ENCODE measurements at places on chromosomes 5 and 9.

GRCh38 chr9:82417501-82417900 lies 428.9 kb downstream of the SPATA31D1 start:
- DNase-seq, result no peak

GRCh38 chr5:181159286-181160151 lies 12.1 kb downstream of the OR2V2 start:
- DNase-seq, result peak; percentile 74

GRCh38 chr5:42306287-42306686 lies 117.0 kb upstream of the GHR start:
- DNase-seq, result no peak

- no peak for DNase-seq
Measured at GRCh38 chr5:174352681-174353080, 307.2 kb downstream of the NSG2 start.

GRCh38 chr5:125575891-125576505 lies 829.6 kb upstream of the ZNF608 start:
- no peak for DNase-seq

DNA sequence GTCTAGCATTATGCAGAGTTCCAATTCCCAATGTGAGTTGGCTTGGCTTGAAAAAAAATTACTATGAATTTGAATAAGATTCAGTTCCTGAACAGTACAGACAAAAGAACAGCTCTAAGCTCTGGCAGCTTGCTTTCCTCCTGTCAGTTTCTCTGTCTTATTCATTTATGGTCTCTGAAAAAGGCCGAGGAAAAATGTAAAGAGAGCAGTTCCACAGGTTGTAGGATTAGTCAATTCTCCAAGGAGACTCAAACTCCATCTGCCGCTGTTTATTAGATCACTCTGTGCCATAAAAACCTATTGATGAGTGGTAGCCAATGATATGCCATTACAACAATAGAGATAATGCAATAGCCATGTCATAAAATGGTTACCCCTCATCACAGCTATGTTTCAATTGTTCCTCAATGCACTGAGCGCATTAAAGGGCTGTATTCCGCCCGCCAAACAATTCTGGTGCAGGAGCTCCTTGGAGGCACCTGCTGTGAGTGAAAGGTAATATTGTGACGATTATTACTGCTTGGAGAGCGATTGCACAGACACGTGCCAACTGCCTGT lies 188.2 kb downstream of the ARRDC3 start:
- no peak for DNase-seq

DNA sequence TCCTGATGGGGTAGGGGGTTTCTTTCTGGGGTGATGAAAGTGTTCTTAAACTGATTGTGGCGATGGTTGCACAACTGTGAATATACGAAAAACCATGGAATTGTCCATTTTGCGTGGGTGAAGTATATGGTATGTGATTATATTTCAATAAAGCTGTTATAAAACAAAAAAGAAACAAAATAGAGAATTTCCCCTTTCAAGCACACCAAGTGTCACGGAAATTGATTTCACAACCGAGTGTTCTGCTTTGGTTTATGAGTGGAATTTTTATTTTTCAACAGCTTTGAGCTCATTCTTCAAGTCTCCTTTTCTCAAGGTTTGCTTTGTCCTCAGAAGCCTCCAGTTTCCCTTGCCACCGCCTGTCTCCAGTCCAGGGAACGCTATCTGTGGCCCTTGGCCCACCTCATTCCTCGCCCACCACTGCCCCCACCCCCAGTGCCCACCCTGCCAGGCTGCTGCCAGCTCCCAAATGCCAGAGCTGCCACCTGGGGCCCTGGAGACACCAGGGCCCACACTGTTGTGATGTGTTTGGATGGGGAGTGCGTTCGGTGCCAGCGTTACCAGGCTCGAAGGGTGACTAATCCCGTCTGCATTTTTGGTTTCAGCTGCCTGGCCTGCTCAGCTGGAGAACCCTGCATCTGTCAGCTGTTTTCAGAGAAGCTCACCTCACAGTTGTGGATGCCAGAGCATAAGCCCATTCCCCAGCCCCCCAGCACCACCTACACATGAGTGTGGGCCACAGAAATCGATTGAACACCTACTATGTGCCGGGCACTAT lies 30.4 kb downstream of the DUSP1 start:
- DNase-seq, result no peak

GRCh38 chr9:73116031-73116430 lies 35.6 kb upstream of the ANXA1 start:
- no peak for DNase-seq

DNA sequence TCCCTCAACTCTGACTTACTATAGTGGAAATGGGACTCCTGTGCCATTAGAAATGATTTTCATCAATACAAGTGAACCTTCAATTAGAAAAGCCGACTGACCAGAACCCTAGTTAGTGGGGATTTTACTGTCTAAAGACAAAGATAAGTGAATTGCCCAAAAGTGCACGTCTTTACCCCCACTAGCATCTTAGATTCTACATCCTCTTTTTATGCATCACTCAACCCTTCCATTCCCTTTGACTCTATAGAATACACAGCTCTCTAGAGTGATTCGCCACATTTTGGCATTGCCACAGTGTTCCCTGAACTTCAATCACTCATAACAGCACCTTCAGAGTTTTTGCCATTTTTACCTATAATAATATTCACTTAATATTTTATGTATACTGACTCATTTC lies 226.6 kb downstream of the EBF1 start:
- DNase-seq, result no peak

DNA sequence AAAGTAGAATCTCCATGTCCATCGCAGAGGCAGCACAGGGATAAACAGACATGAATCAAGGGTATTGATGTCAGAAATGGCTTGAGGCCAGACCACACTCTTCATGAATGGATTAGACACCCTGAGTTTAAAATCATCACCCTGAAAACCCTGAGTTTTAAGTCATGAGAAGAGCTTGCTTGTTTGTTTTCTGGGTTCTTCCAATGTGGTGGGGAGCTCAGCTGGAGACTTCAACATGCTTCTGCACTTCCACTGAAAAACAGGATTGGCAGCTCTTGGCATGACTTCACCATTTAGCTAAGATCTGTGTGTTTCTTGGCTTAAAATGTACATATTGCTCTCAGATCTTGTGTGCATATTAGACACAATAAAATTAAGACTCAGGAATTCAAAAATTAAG lies 9.8 kb downstream of the GCNT4 start:
- DNase-seq, result no peak

DNA sequence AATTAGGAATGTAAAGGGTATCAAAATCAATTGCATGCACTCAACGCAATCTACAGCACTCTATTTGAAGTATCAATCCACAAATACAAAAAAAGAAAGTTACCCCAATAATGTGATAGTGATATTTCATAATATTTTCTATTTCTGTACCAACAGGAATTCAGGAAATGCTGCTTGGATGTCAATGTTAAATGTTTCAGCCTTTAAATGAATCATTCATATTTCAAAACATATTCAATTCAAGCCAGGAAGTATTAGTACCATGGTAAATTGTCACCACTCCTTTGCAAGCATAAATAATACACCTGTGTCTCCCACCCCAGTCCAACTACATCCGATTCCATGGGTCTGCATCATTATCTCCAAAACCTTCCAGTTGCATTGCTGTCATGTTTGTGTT lies 1185.5 kb upstream of the CDH18 start:
- DNase-seq, result no peak

DNA sequence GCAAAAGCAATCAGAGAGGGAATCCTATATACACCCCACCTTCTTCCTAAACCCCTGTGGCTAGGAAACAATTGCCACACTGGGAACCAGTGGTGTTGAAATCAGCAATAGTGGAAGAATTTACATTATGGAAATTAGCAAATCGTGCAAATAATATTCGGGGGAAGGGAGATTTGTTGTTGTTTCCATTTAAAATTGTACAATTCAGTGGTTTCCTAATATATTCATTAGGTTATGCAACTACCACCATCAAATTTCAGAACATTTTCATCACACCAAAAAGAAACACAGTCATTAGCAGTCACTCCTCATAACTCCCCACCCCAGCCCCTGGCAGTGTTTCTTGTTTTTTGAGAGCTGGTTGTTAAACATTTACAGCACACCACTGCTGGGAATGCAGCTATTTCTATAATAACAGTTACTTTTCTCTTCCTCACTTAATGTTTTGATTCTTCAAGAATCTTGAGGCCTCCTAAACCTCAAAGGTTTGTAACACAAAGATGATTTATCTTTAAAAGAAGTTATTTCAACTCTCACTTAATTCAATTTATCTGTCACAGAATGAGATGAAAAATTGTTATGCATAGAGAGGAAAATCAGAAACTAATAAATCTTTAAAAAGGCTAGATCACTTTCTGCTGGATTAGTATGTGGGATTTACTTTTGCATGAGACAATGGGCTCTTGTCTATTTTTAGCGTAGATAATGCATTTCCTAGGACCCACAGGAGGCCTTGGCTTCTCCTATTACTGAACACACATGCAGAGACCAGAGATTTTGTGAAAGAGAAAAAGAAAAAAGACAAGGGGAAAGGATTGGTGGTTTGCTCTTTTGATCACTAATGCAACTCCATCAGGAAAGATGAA lies 91.8 kb upstream of the DAPK1 start:
- DNase-seq, result no peak

- no peak for DNase-seq
Measured at GRCh38 chr9:18673179-18673578, 199.2 kb downstream of the ADAMTSL1 start.

DNA sequence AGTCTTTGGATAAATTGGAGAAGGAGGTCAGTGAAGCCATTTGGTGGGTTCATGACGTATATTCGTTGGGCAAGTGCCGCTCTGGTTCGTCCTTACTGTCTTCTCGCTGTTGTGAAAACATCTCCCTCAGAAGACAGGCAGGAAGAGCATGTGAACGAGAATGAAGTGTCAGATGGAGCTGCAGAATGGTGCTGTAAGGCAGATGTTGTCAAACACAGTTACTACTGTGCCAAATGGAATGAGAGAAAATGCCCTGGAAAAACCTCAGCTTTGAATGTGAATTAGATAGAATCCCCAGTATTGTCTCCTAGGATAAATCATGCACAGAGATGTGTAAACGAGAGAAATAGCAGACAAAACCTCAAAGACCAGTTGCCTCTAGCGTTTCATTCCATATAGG lies 121.5 kb downstream of the CAMK4 start:
- no peak for DNase-seq

GRCh38 chr9:7554699-7555098 lies 244.9 kb downstream of the DMAC1 start:
- no peak for DNase-seq

- no peak for DNase-seq
Measured at GRCh38 chr5:154583671-154584177, 105.7 kb upstream of the HAND1 start.

DNA sequence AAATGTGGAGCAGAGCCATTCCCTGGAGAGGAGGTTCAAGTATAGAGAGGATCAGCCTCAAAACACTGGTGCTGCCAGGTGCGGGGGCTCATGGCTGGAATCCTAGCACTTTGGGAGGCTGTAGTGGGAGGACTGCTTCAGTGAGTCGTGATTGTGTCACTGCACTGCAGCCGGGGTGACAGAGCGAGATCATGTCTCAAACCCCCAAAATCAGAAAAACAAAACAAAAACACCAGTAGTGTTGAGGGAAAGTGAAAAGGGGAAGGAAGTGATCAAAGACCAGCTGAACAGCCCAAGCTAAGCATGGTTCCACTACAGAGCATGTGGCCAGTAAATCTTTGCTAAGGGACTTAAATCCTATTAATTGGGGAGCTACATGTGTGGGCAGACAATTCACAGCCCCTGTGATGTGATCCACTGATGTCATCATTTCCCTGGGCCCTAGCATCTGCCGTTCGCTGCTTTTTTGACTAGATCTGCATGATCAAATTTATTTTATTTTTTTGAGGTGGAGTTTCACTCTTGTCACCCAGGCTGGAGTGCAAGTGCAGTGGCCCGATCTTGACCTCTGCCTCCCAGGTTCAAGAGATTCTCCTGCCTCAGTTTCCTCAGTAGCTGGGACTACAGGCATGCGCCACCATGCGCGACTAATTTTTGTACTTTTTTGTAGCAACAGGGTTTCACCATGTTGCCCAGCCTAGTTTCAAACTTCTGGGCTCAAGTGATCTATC lies 2.7 kb upstream of the PCBD2 start:
- DNase-seq, result no peak

- no peak for DNase-seq
Measured at GRCh38 chr9:135857843-135858242, 49.5 kb downstream of the CAMSAP1 start.

GRCh38 chr9:26527931-26528330 lies 364.7 kb downstream of the CAAP1 start:
- DNase-seq, result no peak

GRCh38 chr5:77333451-77334123 lies 123.1 kb downstream of the PDE8B start:
- DNase-seq, result no peak

DNA sequence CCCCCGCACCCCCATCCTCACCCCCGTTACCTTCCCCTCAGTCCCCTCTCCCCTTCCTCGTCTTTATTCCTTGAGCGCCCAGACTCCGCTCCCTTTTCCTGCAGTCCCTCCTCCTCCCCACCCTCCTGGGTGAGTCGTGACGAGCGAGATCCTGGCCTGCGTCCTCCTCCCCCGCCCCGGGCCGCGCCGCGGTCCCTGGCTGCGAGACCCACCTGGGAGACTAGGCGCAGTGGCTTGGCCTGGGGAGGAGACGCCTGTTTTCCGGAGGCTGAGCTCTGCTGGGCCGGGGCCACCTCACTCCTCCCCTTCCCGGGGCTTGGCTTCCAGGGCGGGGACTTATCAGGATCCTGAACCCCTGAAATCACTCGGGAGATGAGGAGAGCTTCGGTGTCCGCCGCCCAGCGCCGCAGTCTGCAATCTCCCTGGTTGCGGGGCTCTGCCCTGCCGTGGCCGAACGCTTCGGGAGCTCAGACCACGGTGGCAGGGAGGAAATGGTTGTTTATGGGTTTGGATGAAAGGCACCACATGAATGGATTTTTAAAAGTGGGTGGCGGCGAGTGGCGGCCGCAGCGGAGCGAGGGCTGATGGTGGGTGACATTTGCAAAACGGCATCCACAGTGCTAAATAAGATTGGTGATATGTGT lies 984 bp downstream of the STXBP1 start:
- DNase-seq, result no peak

DNA sequence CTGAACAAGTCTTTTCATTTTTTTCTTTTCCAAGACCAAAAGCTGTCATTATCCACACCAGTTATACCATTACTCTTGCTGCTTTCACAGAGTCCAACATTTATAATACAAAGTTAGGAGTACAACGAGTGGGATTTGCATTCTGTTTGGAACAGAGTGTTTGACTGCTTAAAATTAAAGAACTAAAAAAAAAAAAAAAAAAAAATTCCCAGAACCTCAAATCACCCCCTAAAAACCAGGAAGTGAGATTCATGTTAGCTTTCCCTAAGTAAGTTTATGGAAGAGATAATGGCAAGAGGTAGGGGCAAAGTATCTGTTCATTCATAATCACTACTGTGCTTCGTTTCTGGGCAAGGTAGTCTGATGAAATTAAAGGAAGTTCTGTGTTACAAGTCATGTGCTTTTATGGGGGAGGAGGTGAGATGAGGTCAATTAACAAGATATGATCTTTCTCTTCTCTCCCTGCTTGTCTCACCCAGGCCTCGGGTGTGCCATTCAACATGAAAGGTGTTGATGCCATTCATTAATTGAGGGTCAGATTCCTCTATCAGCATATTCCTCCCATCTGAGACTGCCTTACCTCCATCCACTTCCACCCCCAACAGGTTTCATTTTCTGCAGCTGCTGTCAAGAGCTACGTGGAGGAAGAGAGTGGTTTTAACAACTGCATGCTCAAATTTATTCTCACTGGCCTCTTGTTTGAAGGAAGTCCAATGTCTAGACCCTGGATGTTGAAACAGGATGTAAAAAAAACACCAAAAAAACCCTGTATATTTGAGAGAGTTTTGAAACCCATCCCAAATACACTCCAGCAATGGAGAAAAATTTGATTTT lies 58.1 kb downstream of the MARCHF3 start:
- peak; percentile 1 for DNase-seq

GRCh38 chr5:80834710-80835109 lies 125.5 kb upstream of the RASGRF2 start:
- DNase-seq, result no peak
